Natural killer cell treated with Interleukin-12 subunit alpha and Interleukin-12 subunit beta and Interleukin-15 and Interleukin-18, amount 100 ng/mL, for 72 hours (primary cell): ENCODE measurements at places on chromosomes 16 and 17. TPM values are rescaled to one million over a fixed set of nuclear protein-coding genes. Genes with fewer than 3 reads are reported as not detected.

Gene SLFN11
- 139 TPM for total RNA-seq

GRCh38 chr16:58119509-58119845 is 9.7 kb downstream of the CFAP20 start:
- DNase-seq, result no peak

DNA sequence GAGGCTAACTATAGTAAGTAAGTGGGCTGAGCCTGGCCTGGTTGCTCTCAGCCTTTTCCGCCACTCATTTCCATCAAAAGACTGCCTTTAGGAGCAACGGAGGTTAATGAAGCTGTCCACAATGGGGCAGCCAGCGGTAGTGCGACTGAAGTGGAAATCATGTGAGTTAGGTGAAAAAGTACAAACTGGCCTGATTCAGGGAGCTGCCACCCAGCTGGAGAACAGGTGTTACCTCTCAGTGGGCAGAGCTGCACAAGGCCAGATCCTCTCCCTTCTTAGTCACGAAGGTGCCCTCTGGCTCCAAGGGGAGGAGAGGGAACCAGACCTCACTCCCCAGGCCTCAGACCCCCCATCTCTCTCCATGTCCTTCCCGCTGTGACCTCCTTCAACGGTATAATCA is 34.4 kb upstream of the CDRT4 start:
- no peak for DNase-seq

DNA sequence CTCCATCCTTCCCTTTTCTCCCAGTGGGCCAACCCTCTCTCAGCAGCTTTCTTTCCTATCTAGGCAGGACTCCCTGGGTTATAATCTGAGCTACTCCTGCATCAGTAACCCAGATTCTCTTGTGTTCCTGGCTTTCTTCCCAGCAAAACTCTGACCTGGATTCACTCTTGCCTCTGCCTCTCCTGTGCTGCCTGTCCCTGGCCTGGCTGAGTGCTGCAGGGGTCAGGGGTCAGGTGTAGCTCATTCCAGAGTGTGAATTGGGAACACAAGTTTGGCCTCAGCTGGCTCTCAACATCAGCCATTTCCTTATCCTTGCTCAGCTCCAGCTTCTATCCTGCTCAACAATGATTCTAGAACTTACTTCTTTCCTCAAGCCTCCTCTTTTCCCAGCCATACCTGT is 2.5 kb upstream of the ST6GALNAC2 start:
- DNase-seq, result no peak

DNA sequence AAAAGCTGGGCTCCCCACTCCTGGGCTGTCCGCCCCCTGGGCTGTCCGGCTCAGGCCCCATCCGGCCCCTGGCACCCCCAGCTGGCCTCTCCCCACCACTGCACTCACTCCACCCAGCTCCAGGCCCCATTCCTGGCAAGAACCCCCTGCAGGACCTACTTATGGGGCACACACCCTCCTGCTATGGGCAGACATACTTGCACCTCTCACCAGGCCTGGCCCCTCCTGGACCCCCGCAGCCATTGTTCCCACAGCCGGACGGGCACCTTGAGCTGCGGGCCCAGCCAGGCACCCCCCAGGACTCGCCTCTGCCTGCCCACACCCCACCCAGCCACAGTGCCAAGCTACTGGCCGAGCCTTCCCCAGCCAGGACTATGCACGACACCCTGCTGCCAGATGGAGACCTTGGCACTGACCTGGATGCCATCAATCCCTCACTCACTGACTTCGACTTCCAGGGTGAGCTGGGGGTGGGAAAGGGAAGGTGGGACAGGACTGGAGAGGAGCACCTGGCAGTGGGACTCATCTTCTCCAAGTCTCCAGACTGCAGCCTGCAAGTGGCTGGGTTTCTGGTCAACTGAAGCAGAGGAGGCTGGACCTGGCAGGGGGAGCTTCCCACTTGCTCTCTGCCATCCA is 17.6 kb downstream of the UNC119 start:
- no peak for DNase-seq
